RCC 7860 (cell line): ENCODE measurements at places on chromosomes 3 and 15.

DNA sequence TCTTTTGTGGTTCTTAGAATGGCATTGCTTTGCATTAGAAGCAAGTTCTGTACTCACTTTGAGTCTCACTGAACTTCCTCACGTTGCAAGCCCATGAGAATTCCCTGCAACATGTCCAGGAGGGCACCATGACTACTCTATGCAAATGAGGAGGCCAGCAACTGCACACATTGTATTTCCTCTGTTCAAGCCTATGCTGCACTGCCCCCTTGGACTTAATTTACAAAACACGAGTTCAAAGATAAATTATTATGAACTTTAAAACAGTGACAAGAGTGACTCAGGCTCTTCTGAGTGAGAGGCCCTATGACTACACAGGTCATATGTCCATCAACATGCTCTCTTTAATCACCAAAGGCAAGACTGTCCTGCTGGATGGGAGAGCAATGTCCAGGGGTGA, 484.2 kb upstream of the ATP11B start:
- DNase-seq: no peak

- no peak for DNase-seq
Measured at GRCh38 chr15:27627623-27628022, 471.5 kb downstream of the OCA2 start.

DNA sequence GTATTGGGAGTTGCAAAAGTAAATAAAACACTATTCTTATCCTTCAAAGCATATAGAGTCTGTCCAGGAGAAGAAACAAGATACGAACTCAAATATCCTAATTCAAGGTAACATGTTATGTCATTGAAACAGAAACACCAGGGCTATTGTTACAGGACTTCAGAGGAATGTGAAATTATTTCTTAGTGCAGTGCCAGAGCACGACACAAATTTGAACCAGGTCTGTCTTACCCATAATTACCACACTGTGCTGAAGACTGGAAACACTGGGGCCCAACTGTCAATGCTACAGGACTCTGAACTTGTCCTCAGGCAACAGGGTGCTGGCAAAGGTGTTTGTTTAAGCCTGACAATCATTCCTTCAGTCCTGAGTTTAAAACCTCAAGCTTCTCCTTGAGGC, 633.6 kb upstream of the UBE2E2 start:
- DNase-seq: no peak

- DNase-seq: no peak
Measured at GRCh38 chr3:177322881-177323280, 125.6 kb upstream of the TBL1XR1 start.

DNA sequence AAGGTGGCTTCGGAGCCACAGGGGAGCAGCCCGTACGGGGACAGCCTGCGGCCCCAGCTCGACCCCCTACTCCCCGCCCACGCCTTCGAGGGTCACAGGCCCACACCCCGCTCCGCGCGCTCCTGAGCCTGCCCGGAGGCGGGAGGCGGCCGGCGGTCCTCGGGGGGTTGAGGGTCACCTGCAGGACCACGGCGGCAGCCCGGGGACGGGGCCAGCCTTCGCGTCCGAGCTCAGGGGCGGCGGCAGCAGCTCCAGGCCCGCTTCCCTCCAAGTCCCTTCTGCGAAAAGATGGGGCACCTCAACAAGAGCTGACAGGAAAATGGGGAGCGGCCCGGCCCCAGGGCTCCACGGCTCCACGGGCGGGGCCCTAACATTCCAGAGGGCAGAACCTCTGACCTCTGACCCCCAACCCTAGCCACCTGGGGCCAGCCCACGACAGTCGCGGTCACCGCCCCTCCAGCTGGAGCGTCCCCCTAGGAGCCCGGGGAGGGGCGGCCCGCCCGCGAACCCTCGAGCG, 428 bp downstream of the LYSMD4 start:
- no peak for DNase-seq

DNA sequence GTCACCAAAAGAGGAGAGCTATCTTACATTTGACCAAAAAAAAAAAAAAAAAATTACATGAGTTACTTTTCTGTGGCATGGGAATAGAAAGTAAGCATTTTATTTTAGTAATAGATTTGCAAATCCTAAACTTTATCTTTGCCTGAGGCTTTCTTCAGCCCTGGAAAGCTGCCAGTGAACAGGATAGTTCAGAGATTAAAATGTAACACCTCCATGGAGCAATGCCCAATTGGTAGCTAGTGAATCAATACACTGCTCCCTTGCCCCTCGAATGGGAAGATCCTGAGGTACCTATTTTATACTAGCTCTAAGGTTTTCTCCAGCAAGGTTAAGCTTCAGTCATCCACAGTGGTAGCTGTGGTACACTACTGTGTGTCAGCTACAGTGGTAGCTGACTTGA, 867.1 kb downstream of the NAALADL2 start:
- no peak for DNase-seq

DNA sequence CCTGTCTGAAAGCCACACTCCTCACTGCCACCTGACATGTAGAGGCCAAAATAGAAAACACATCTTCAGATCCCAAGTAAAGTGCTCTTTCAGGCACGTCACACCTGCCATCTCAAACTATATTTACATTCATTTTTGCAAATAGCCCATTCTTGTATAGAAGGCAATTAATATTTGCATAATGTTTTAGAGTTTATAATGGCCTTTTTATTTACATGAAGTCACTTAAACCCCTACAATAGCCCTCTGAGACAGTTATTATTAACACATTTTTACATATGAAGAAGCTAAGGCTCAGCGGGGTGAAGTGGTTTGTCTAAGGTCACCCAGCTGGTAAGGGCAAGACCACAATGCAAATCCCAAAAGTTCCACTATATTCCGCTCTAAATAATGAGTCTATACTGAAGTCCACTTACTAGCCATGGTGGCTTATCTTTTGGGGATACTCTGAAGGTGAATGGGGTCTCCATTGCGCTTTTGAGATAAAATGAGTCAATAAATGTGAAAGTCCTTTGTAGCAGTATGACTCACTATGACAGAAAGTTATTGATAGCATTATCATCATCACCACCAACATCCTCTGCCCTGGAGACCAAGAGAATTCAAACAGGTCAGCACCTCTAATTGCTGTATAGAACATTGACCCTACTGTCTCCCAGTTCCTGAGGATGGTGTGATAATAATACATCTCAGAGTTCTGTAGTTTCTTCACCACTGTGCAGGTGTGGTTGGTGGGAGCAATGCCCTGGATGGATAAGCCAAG, 155.9 kb upstream of the BCL6 start:
- DNase-seq: no peak

DNA sequence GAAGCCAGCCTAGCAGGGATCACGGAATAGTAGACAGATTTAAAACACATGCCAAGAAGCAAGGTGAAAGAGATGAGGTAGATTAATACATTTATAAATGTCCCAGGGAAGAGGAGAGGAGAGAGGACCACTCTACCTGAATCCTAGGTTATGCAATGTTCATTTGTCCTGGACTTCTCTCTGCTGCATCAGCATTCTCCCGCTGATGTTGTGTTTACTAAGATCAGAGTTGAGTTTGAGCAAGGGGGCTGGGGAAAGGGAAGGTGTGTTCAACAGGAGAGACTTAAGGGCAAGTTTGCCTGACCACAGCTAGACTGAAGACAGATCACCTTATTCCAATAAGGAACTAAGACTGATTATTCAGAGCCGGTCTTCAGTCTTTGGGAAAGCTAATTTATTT, 1.1 kb upstream of the KPNA1 start:
- no peak for DNase-seq

DNA sequence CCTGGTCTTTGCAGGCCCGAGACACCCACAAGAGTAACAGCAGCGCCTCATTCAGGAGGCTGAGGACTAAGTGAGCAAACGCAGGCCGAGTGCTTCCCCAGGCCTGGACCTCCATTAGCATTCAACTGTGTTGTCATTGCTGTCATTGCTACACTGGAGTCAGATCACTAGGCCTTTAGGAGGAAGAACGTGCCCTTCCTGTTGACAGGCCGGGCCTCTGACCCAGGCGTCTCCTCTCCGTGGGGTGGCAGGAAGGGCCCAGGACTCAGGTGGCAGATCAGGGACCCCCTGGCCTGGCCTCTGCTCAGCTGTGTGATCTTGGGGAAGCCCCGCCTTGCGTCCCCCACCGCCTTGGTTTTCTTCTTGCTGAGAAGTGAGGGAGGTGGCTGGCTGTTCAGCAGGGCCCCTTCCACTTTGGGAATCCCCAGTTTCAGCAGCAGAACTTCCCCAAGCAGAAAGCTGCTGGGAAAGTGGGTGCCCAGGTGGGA, 19.1 kb downstream of the ZDHHC19 start:
- no peak for DNase-seq

DNA sequence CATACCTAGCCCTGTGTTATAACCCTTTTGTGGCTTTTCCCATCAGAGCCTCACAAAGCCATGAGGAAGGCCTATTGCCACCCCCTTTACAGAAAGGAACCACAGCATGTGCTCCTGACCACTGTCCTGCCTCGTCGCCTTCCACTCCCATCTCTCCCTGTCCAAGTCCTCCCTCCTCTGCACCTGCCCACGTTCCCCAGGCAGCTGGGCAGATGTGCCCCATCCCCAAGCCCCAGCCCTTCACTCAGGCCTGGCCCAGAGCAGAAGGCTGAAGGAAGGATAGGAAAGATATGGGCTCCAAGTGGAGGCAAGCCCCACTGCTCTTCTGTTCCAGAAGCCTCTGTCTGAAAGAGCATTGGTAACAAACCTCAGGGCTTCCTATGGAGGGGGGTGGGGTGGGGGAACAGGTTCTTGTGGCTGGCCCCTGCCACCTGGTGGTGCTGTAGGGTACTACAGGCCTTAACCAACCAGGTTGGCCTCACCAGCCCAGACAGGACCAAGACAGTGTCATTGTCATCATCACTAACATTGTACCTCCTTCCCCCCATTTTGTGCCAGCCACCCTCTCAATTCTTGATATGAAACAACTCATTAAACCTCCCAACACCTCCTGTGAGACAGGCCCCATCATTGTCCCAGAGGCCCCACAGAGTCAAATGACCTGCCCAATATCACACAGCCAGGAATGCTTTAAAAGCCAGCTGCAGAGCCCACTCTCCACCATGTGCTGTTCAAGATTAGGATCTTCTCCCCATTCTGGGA, 10.0 kb downstream of the POC1A start:
- peak; percentile 7 for DNase-seq

DNA sequence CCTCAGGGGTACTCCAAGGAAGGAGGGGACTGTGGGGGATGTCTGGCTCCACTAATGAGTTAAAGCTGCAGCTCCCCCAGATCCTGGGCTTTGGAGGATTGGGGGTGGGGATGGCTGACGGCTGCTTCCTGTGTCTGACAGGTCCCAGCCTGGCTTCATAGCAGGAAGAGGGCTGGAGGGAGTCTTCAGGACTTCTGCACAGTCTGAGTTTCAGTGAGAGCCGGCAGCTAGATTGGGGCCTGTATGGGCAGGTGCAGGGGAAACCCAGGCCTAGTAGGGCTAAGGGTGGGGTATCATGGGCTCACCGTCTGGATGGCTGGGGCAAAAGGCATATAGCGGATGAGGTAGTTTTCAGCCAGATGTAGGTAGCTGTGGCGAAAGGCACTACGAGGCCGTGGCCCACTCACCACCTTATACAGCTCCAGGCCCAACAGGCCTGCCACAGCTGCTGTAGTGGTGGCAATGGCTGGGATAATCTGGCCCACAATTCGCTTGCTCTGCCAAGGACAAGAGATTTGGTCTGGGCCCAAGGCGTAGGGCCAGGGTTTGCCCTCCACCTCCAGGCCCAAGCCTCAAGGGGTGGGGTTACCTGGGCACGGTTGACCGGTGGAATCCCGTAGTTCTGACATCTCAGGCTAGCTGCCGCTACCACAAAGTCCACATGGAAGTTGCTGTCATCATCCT, 4.5 kb downstream of the INKA1 start:
- DNase-seq: no peak

DNA sequence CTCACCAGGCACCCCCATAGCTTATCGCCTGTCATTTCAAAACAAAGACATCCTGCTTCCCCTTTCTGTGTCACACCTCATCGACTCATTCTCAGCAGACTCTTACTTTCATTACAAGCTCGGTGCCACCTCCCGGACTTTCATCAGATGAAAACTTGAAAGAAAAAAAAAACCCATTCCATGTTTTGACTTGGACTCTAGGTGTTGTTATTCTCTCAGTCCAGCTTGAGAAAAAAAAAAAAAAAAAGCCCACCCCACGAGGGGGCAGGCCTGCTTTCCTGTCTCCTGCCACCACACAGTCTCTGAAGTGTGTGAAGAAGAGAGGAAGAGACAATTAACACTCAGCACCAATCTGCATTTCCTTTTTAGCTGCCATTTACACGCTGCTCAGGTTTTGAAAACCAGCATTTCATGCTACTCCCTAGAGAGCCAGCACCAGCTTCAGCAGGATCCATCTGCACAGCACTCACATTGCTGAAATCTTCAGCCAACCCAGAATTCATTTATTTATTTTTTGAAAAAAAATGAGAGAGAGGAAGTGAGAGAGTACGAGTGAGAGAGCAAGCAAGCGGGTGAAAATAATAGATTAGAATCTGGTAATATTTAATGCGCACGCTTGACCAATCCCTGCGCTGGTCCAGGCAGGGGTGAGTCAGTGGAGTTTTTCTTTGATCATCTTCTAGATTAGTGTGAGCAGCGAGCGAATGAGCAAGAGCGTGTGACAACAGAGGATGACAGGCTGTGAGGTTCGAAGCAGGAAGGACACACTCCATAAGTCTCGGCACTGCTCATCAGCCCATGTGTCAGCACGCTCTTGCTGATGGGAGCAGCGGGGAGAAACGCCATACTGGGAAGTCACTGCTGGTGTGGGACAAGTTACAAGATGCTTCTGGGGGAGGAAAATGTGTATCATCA, 23.5 kb downstream of the ZNF80 start:
- DNase-seq: peak; percentile 93

GRCh38 chr15:94596707-94597106, 365.3 kb downstream of the MCTP2 start:
- no peak for DNase-seq

- DNase-seq: no peak
Measured at GRCh38 chr3:58184982-58185360, 25.8 kb downstream of the DNASE1L3 start.

DNA sequence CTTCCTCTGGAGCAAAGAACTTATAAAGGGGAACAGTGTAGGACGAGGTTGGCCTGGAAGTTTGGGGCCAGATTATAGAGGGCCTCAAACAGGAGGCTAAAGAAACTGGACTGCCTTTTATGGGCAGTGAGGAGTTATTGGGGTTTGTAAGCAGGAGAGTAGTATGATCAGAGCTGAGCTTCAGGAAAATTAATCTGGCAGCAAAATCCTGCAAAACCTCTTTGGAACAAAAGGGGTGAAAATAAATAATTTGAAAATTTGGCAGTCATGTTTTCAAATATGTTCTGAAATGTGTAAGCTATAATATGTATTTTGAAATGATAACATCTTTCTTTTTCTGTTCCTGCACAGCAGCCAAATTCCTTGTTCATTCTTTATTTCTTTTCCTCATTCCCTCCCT, 164.9 kb downstream of the THSD4 start:
- no peak for DNase-seq

- no peak for DNase-seq
Measured at GRCh38 chr3:146626403-146627122, 21.4 kb upstream of the PLSCR5 start.

DNA sequence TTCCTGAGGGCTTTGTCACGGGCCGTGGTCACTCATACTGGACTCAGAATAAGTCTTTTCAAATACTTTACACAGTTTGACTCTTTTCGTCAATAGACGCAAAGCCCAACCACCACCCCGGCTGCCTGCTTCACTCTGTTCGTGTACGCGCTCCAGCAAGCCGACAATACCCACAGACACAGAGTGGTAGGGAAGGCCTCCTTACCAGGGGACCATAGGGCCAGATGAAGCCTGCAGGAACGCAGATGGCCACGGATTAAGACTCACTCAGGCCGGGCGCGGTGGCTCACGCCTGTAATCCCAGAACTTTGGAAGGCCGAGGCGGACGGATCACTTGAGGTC, 29.7 kb downstream of the EFCAB12 start:
- no peak for DNase-seq
